ENCODE measurements at places on chromosomes 2 and 18.

GRCh38 chr2:46862514-46862913 is 53.1 kb downstream of the MCFD2 start:
- DNase-seq = no peak

DNA sequence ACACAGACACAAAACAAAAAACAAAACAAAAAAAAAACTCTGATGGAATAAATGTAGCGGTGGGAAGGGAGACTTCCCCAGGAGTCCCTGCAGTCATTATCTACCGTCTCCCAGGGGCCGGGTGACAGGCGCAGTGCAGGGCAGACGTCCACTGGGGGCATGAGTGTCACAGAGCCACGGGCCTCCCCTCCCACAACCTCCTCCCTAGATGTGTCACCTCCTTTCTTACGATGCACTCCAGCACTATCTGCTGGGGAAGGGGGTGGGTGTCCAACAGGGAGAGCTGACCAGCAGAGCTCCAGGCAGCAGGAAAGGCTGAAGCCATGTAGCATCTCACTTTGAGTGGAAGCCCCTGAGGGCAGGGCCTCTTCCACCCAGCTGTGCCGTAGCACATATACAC is 84.5 kb downstream of the LONRF2 start:
- DNase-seq = no peak

GRCh38 chr2:112597537-112598322 is 13.3 kb downstream of the CHCHD5 start:
- no peak for DNase-seq

GRCh38 chr2:26678035-26678434 is 14.5 kb upstream of the KCNK3 start:
- DNase-seq = no peak

DNA sequence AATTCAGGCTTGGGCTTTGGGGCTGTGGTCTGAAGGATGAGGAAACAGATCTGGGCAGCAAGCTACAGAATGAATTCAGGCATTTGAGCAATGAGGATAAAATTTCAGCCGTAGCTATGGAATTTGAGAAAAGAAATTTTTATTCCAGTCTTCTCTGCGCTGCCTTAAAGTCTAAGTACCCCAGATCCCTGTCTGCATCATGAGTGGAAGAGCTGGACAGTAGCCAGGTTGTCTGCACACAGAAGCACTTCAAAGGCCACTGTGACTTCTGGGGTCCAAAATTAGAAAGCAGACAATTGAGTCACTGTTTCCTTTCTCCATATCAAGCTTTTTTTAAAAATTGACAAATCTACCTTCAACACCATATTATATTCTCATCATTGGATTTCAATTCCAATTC is 787.6 kb upstream of the GCFC2 start:
- no peak for DNase-seq

DNA sequence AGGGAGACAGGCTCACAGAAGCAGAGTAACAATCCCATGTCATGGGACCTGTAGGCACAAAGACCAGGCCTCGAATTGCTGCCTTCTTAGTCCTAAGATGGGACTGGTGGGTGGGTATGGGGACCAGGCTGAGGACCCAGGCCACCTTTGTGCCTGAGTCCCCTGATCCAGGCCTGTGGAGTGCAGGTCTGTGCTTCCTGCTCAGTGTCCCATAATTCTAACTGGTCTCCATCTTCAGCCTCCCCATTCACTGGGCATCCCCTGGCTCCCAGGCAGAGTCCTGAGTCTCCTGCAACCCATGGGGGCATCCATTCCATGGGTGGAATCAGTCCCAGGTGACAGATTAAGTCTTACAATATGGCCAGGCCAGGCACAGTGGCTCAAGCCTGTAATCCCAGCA is 83.9 kb downstream of the SMAD7 start:
- DNase-seq = no peak

DNA sequence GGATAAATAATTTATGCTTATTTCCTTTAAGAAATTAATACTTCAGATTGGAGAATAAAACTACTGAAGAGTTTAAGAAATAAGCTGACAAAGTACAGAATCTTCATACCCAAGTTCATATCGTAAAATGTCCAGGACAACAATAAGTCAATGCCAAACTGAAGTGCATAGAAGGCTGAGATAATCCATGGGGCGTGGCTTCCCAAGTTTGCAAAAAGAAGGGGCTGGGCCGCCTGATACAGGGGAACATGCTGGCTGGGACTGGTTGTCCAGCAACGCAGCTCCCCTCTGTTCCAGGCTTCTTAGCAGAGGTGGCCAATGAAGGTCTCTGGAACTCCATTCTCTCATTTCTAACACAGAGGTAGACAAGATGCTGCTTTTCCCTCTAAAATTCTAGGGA is 189.5 kb upstream of the SPOPL start:
- DNase-seq = no peak

- no peak for DNase-seq
Measured at GRCh38 chr18:75261430-75262223, 51.0 kb downstream of the TSHZ1 start.

GRCh38 chr2:231387904-231388724 is 7.4 kb upstream of the B3GNT7 start:
- peak; percentile 81 for DNase-seq

DNA sequence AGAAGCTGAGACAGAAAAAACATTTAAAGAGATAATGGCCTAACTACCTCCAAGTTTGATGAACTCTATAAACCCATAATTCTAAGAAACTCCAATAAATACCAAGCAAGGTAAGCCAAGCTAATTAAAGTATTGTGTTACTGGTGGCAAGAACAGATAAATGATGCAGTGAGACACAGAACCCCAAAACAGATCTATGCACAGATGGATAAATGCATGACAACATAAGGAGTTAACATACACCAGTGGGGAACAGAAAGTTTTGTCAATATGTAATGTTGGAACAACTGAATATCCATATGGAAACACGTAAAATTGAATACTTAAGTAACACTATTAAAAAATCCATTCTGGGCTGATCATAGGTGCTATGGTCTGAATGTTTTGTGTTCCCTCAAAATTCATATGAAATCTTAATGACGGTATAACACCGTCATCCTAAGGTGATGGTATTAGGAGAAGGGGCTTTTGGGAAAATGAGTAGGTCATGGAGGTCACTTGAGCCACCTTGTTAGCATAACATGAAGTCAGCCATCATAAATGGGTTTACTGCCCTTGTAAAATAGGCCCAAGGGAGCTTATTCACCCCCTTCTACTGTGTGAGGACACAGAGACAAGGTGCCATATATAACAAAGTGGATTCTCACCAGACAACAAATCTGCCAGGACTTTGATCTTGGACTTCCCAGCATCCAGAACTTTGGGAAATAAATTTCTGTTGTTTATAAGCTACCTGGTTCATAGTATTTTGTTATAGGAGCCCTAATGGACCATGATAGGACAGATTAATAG is 86.3 kb downstream of the SLC66A3 start:
- no peak for DNase-seq

DNA sequence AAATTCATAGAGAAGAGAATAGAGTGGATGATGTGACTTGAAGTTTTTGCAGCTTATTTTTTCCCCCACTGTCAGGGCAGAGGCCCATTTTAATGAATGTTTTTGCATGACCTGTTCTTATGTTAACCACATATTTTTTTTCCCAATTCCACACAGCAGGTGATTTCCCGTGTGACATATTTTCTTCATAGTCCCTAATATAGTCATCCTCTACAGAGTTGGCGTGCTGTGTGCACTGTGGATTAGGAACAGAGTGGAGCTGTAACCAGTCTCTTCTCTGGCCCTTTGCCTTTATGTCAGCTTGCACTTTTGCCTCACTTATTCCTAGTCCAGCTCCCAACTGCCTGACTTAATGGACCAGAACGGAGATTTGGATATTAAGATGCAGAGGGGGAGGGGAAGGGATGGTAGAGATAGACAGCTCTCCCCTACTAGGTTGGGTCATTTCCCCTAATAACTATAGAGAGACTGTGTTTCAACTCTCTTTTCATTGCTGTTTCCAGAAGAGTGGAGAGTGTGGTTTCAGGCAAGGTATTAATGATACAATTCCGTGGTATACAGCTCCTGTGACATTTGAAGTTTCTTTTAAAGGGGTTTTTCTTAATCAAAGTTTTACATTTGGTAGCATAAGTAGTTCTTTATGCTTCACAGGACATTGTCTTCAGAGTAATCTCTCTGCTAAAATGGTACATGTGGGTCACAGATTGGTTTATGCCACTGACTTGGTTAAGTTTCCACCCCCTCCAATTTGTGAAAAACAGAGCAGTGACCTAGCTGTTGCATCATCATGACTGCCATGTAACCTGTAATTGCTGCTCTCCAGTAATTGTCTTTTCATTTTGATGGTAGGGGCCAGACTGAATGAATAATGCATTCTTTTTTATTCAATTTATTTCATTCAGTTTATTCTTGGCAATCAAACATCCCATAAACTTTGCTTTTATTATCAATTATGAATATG is 161.3 kb downstream of the HAUS1 start:
- no peak for DNase-seq

GRCh38 chr2:33598561-33599174 is 431 bp downstream of the FAM98A start:
- DNase-seq = peak; percentile 61

DNA sequence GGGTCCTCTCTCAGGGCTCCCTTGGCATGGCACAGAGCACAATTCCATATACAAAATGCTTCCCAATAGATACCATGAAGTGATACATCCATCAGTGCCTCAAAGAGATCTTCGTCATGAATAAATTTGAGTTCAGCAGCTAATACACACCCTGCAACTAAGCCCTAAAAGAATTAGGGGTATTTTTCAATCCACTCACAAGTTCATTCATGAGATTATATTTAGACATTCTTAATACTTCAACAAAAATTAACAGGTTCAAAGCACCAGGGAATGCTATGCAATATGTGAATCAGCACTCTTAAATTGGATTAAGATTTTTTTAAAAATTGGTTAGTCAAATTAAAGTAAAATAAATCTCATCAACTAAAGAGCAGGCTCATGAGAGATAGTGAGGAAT is 79.7 kb downstream of the PID1 start:
- DNase-seq = no peak

GRCh38 chr2:8612734-8613179 is 69.1 kb upstream of the ID2 start:
- no peak for DNase-seq

GRCh38 chr2:233375490-233376314 is 21.4 kb downstream of the DGKD start:
- DNase-seq = no peak

DNA sequence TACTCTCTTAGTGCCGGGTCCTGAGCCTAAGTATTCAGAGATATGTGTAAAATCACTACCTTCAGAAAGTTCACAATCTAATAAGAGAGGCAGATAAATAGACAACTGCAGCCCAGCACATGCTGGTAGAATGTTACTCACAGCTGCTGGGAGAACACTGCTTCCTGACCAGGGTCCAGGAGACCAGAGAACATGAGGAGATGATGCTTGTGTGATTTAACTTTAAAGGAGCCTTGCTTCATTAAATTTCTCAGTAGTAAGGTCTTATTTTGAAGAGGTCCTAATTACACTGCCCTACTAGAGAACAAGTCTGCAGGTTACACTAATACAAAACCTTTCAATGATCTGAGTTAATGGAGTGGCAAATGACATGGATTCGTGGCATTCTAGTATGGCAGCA is 209.9 kb upstream of the TRIB2 start:
- no peak for DNase-seq

GRCh38 chr2:237625216-237625705 is 2.1 kb upstream of the LRRFIP1 start:
- DNase-seq = no peak

- DNase-seq = peak; percentile 43
Measured at GRCh38 chr18:62784338-62784965, 69.1 kb downstream of the PHLPP1 start.

DNA sequence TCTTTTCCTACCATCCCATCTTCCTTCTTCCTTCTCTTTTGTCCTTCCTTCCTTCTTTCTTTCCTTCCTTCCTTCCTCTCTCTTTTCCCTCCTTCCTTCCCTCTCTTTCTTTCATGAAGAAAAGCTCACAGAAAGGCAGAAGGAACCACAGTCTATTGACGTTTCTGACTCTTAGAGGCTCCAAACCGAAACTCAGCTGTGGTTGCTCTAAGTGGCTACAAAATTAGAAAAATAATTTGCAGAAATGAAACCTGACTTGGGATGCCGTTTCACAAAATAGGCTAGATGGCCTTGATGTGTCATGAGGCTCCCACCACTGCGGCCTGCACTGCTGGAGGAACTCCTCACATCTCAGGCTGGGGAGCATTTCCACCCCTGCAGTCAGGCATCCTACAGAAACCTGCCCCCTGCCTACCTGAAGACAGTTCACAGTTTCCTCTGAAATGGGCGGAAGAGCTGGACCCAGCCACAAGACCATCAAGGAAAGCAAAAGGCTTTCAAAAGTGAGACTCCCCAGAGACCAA is 165.6 kb downstream of the SMAD7 start:
- no peak for DNase-seq

- no peak for DNase-seq
Measured at GRCh38 chr2:85385746-85386145, 24.4 kb downstream of the CAPG start.

DNA sequence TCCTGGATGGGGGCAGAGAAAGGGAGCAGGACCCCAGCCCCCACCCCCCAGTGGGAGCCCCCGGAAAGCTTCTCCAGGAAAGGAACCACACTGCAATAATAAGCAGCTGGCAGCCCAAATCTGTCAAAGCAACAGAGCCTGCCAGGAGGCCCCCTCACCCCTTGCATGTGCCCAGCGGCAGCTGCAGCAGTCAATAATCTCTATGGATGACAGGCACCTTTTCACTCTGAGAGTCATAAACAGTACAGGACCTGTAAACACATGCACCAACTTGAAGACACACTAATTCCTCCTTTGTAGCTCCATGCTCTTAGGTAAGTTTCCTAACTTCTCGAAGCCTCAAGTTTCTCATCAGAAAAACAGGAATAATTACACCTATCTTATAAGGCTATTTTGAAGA is 26.2 kb upstream of the KDM3A start:
- no peak for DNase-seq

DNA sequence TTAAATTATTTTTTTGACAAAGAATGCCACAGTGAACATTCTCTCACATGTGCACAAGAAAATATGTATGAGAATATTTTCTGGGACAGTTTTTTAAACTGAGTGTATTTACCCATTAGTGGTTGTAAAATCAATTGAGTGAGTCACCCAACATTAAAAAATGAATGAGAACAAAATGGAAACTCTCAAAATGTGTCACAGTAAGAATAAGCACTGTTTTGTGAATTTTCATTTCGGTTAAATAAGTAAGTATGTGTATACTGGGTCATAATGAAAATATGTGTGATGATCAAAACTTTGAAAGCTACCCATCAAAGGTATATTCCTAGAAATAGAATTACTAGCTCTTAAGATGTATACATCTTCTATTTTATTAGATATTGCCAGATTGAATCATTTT is 11.6 kb downstream of the BABAM2 start:
- DNase-seq = no peak

DNA sequence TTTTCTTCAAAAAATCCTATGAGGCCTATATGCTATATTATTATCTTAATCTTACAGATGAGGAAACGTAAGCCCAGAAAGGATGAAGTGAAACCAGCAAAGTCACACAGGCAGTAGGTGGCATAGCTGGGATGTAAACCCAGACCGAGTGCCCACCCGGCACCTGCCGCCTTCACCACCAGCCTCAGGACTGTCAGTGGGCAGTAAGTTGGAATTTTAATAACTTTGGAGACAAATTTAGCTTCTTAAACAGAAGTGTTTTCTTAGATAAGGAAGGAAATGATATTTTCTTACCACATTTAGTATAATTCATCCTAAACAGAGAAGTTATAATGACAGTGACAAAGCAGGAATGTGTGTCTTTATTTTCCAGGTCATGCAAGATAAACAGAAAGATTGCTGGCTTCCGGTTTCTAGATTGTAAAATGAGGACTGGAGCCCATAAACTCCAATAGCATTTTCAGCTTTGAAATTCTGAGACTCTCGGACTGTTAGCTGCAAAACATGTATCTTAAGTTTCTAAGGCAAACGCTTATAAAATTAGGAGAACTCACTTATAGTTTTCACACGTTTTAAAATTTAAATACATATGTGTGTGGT is 59.3 kb downstream of the CD8B2 start:
- peak; percentile 73 for DNase-seq

Data from hematopoietic multipotent progenitor cell (in vitro differentiated cells).